ENCODE measurements at places on chromosomes 3 and 15.

DNA sequence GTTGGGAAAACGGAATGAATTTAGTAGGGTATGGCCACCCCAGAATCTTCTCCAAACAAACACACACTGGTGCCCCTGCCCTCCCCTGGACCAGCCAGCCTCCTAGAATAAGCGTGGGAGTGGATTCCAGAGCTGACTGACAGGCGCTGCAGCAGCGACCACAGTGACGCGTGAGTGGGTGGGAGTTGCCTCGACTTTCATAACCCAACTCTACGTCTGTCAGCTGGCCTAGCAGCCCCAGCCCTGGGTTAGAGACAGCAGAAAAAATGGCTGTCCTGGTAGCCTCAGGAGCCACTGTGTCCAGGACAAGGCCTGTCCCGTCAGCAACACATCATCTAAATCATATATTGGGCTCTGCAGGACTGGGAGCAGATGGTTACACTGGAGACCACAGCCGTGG is 10.0 kb downstream of the PLA2G4B start:
- peak; percentile 18 for DNase-seq

DNA sequence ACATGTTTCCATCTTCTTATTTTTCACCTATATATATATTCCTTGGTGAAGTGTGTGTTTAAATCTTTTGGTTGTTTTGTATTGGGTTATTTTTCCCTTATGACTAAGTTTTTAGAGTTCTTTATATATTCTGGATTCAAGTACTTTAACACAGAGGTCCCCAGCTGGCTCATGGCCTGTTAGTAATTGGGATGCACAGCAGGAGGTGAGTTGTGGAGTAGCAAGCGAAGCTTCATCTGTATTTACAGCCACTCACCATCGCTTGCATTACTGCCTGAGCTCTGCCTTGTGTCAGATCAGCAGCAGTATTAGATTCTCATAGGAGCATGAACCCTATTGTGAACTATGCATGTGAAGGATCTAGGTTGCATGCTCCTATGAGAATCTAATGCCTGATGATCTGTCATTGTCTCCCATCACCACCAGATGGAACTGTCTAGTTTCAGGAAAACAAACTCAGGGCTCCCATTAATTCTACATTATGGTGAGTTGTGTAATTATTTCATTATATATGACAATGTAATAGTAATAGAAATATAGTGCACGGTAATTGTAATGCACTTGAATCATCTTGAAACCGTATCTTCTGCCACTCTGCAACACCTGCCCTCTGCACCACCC is 151.6 kb downstream of the RSRC1 start:
- DNase-seq = no peak

GRCh38 chr3:187744169-187745151 is 808 bp downstream of the BCL6 start:
- DNase-seq = peak; percentile 48

GRCh38 chr15:68550498-68551295 is 28.1 kb upstream of the CORO2B start:
- peak; percentile 46 for DNase-seq

DNA sequence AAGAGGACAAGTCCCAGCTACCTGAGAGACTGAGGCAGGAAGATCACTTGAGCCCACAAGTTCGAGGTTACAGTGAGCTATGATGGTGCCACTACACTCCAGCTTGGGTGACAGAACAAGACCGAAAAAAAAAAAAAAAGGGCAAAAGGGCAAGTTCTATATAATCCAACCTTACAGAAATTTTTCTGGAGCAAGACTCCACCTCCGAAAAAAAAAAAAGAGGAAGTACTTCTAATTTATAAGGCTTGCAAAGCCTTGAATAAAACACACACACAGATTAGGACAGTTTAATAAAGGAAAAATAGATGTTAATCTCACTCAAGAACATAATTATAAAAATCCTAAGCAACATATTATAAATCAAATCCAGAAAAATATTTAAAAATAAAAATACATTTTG is 14.4 kb upstream of the XYLB start:
- no peak for DNase-seq
